ENCODE measurements at places on chromosomes 12 and 14.
A peak's percentile ranks its signal among the peaks of the same experiment; 100 is the strongest.

GRCh38 chr12:64065881-64066451 lies 156.1 kb downstream of the KICS2 start:
- no peak for DNase-seq

DNA sequence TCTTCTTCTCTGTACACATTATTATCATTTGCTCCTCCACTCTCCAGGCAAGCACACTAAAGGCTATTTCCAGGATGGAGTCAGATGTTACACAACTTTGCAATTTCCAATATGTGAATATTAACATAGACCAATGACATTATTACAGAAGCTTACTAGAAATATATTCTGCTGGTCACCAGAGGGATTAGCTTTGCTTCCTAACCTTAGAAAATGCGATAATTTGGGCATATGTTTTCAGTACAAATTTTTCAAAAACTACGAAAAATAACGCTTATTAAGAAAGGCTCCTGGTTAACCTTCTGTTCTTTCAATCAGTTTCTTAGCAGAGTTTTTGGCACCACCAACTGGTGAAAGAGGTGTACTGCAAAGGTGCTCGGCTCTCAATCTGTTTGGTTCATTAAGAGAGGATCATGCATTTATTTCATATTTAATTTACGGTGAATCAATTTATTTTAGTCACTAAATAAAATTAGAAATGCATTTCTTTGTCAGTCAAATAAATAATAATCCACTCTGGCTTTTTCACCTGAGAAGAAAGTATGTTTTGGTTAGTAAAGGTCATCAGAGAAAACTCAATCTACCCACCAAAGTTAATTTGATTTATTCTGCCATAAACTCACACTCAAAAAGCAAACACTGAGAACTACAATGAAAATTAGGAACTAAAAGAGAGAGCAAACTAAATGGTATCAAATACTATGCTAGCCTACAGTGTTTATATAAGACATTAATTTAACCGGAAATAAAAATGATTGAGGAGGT lies 39.2 kb downstream of the EFCAB11 start:
- DNase-seq, result peak; percentile 73

DNA sequence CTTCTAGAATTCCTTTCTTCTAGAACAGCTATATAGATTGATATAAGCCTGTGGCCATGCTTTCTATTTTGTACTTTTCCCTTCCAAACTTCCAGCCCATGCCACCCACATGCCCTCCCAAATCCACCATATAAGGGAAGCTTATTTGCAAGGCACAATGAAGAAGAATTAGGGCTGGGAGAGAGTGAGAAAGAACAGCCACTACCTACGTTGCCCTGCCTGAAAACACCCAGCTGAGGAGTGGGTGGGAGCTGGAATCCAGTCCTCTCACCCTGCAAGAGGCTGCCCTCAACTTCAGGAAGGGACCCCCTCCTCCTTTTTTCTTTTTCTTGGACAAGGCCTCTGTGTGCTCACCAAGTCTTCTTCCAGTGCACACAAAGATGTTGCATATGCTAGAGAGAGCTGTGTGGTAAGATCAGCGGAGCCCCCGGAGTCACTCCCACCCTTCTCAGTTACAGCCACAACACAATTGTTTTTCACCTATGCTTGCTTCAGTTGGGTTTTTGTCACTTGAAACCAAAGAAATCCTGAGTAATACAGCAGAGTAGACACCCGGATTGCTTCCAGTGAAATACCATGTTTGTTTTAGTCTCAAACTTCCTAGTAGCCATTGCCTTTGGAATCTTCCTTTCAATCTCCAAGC lies 38.8 kb downstream of the CDKL1 start:
- DNase-seq, result no peak

GRCh38 chr14:39469094-39469710 lies 37.0 kb upstream of the FBXO33 start:
- peak; percentile 21 for DNase-seq

- no peak for DNase-seq
Observed at GRCh38 chr14:79842270-79842669, 369.0 kb downstream of the DIO2 start.

DNA sequence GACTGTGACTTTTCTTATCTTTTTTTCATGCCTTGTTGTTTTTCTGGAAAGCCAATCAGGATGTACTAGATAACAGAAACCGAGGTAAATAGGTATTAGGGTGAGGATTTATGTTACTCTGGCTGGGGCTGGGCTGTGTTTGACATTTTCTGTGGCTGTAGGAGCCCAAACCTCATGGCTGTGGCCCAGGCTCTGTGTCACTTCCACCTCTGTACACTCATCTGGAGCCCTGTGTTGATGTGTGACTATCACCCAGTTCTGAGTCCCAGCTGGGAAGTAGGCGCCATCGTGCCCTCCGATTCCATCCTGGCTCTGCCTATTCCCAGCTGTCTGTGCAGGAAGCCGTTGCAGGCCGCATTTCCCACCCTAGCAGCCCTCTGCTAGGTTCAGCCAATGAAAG lies 1.6 kb upstream of the HHIPL1 start:
- DNase-seq, result no peak

DNA sequence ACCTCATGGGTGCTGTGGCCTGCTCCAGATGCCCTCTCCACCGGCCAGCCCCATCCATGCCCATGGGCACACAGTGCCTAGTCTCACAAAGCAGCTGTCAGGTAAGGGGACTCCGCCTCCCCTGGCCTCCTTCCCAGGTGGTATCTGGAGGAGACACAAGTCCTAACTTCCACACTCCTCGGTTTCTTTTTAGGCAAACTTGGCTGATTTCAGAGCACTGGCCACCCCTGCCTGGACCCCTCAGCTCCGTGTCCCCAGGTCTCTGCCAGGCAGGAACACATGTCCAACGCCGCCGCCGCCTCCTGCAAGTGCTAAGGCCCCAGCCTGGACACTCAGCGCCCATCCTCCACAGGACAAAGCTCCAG lies 324.1 kb upstream of the DIO3 start:
- no peak for DNase-seq

- DNase-seq, result no peak
Observed at GRCh38 chr12:65446901-65447300, 168.4 kb downstream of the MSRB3 start.

DNA sequence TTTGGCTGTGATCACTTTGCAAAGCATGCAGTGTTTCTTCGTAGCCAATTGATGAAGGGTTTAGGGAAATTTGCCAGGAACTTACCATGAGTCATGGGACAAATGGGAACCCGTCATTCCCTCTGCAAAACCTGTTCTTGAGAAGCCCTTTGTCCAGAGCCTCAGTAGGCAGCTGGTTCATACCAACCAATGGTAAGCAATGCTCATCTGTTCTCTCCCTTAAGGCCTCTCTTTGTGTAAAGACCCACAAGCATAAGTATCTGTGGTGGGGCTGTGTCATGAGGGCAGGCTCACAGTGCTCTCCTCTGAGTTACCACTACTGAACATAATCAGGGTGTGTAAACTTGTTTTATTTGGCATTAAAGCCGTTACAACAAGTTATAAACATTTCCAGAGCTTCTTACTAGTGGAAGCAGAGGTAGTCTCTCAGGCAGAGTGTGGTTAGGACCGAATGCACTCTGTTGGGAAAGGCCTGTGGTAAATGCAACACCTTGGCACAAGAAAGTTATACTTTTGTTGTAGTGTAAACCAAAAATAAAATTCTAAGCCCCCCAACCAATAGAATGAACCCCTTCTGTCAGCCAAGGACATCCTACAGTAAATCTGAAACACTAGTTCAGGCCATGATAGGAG lies 119.8 kb downstream of the SINHCAF start:
- DNase-seq, result no peak

DNA sequence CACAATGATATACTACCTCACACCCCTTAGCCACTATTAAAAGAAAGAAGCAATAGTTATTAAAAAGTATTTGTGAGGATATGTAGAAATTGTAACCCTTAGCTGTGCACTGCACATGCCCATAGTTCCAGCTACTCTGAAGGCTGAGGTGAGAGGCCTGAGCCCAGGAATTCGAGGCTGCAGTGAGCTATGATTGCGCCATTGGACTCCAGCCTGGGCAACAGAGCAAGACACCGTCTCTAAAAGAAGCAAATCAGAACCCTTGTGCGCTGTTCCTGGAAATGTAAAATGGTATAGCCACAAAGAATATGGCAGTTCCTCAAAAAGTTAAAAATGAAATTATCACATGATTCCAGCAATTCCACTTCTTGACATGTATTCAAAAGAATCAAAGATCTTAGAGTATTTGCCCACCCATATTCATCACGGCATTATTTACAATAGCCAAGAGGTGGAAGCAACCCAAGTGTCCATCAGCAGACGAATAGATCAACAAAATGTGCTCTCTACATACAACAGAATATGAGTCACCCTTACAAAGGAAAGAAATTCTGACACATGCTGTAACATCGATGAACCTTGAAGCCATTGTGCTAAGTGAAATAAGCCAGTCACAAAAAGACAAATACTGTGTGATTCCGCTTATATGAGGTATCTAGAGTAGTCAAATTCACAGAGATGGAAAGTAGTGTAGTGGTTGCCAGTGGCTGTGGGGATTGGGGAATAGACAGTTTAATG lies 23.7 kb upstream of the YLPM1 start:
- no peak for DNase-seq

DNA sequence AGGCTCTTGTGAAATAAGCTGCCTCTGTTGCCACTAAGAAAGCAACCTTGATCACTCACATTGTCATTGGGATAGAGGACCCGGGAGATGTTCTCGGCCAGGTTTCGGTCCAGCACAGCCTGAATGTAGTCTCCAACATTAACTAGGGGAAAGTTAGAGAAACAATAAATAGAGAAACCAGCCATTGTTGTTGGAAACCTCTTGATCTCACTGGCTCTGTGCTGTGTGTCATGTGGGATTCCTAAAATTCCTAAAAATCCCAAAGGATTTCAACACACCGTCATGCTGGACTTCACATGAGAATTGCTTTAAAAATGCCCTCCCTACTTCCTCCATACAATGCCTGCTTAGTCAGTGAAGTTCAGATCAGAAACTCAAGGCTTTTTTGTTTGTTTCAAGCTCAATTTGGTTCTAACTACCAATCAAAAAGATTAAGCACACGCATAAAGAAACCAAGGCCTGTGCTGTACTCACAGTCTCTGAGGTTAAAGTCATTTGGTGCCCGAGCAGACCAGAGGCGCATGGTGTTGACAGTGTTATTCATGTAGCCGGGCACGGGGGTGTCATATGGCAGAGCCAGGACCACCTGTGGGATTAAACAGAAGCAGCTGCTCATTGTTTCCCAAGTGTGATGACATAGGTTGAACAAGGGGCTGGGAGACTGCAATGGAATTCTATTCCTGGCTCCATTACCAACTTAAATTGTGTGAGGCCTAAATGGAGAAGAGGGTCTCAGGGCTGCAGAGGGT lies 23.6 kb downstream of the PYGL start:
- no peak for DNase-seq

- peak; percentile 42 for DNase-seq
Observed at GRCh38 chr14:102778338-102779083, 1.3 kb downstream of the TRAF3 start.

- DNase-seq, result no peak
Observed at GRCh38 chr14:61615743-61616523, 79.4 kb upstream of the HIF1A start.

DNA sequence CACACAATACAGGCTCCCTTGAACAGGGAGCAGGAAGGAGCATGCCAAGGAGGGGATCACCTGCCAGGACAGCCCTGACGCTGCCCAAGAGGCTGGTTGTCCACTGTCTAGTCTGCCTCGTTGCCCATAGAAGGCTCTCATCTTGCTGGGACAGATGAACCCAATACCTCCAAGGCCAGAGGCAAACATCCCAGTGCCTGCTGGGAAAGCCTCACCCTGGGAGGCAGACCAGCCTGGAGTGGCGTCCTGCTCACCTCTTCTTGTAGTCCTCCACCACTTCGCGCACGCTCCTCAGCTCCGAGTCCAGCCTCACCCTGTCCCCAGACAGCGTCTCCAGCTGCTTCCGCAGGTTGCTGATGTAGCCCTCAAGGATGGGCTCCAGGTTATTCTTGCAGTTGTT lies 2.4 kb downstream of the KRT73 start:
- no peak for DNase-seq

GRCh38 chr12:68106660-68107059 lies 52.9 kb downstream of the IFNG start:
- DNase-seq, result no peak

DNA sequence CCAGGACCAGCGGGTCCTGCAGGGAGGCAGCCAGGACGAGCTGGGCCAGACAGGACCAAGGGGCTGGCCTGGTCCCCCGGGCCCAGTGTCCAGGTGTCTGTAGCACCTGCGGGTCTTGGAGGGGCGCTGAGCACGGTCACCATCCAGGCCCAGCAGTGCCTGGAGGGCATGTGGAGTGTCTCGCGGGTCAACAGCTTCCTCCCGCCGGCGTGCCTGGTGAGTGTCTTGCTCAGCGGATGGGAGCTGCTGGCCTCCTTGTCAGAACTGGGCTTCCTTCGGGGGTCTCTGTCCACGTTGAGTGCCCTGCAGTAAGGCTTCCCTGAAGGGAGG lies 13.8 kb downstream of the KIF26A start:
- DNase-seq, result no peak

DNA sequence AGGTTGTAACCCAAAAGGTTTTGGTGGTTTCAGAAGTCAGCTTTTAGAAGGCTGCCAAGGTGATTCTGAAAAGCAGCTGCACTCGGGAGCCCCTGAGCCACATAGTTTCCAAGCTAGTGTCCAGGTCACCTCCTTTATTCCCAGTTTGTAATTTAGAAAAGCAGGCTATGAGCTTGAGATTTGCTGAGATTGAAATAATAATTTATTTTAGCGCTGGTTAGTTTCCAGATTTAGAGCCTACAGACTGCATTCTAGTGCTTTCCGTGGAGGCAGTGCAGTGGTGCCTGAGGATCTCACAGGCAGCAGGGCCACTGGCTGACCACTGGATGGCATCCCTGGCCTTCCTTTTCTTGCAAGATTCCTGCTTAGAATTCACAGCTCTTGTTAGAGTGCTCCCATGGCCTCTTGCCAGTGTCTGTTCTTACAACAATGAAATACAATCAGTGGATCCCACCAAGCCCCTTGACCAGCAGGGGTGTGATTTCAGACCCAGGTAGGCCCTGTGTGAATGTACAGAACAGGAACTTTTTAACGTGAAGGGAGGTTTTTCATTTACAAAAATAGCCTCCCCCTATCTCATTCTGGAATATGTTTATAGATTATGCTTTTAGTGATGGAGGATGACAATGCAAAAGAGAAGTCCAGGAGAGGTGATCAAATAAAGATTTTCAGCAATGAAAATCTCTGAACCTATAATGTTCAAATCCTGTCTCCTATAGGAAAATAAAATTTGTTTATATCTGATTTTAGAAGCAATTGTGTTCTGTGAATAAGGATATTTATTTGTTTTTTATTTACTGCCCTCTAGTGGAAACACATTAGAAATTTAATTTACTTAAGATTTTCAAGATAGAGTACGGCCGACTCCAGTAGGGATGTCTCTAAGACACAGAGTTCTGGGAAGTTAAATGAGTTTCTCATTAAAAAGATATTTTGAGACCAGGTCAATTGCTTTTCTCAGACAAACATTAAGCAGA lies 362.1 kb upstream of the STXBP6 start:
- DNase-seq, result no peak

- DNase-seq, result no peak
Observed at GRCh38 chr12:128393346-128393745, 126.4 kb downstream of the TMEM132C start.

DNA sequence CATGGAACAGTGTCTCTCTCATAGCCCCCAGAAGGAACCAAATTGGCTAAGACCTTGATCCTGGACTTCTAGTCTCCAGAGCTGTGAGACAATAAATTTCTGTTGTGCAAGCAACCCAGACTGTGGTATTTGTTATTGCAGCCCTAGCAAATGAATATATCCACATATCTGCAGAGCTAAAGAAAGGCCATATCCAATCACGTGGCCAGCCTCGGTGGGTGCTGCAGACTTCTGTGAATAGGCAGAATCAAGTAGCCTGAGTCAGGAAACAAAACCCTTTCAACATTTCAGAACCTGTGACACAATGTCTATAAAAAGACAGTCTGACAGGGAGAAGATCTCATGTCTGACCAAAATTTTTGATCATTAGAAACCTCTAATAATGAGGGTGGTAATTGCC lies 71.0 kb upstream of the CPM start:
- DNase-seq, result no peak
